ENCODE measurements at places on chromosomes 4 and X. TPM values are rescaled to one million over a fixed set of nuclear protein-coding genes. Genes with fewer than 3 reads are reported as not detected.

- DNase-seq, result no peak
- H3K27me3 ChIP-seq, result peaks cover 27% of the 10 kb centered on the region
- no peak overlapping the region for H3K27ac ChIP-seq
- H3K4me1 ChIP-seq, result no peaks in the 10 kb centered on the region
Measured at GRCh38 chr4:109914322-109914721, 1.6 kb downstream of the EGF start.

DNA sequence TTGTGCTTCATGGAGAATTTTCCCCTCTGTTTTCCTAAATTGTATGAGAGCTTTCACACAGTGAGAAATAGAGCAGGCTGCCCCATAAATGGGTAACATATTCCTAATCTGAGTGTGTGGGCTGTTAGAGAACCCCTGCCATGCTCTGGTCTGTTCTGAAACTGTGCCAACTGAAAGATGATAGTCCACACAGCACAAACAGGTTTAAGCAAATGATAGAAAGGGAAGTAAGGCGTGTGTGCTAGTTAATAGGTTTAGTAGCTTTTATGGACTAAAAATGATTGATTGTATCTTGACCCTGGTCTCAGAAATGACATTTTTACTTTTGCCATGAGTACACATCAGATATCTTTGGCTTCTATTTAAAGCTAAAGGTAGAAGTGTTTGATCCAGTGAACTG, 106.2 kb downstream of the PRRG1 start:
- DNase-seq, result no peak
- no peaks in the 10 kb centered on the region for H3K4me1 ChIP-seq
- H3K4me3 ChIP-seq, result no peak overlapping the region
- H3K27ac ChIP-seq, result no peak overlapping the region
- no peaks in the 10 kb centered on the region for H3K27me3 ChIP-seq

SMIM10 gene
- 0.21 TPM for total RNA-seq

IQSEC2 gene
- 0.10 TPM for total RNA-seq

DNA sequence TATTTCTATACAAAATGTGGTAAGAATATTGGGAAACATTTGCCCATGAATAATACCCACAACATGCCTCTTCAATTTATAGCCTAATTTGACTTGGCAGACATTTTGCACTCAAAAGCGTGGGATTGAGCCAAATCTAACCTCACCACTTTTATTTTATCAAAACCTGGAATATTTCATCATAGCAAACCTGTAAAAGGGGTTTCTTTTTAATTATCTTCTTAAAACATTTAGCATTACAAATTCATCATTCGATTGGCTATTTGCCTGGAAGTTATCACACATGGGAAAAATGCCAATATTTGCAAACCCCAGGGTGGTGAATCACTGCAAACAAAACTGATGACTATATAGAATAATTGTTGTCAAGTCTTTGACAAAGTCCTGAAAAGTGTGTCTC, 56.2 kb downstream of the VCX3B start:
- no peak for DNase-seq
- H3K36me3 ChIP-seq, result no peaks in the 10 kb centered on the region
- H3K4me1 ChIP-seq, result no peaks in the 10 kb centered on the region
- H3K27me3 ChIP-seq, result no peaks in the 10 kb centered on the region
- H3K4me3 ChIP-seq, result no peak overlapping the region

- H3K36me3 ChIP-seq, result no peaks in the 10 kb centered on the region
- DNase-seq, result no peak
- peaks cover 12% of the 10 kb centered on the region for H3K4me1 ChIP-seq
- no peak overlapping the region for H3K4me3 ChIP-seq
- H3K27me3 ChIP-seq, result no peaks in the 10 kb centered on the region
- no peak overlapping the region for H3K27ac ChIP-seq
Measured at GRCh38 chr4:75705198-75705977, 19.0 kb upstream of the USO1 start.

DNA sequence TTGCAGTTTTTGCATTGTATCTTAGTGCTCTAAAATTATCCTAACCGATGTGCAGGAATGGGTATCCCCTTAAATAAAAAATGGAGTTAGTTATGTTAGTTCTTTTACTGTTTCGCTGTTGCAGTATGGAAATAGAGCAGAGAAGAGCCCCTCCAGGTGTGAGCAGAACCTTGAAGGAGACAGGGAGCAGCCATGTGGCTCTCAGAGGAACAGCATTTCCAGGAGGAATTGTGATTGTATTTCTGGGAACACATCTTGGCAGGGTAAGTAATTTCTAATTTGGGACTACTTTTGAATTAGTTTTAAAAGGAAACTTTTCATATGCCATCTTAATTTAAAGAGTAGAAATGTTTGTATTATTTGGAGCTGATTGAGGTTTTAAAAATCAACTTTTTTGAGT, 5.3 kb upstream of the CCDC158 start:
- H3K27me3 ChIP-seq, result peaks cover 19% of the 10 kb centered on the region
- no peak overlapping the region for H3K4me3 ChIP-seq
- no peak for DNase-seq
- no peak overlapping the region for H3K27ac ChIP-seq
- H3K4me1 ChIP-seq, result peaks cover 5% of the 10 kb centered on the region

GPRASP3 gene
- 1.4 TPM for total RNA-seq

BST1 gene
- 1.0 TPM for total RNA-seq

NSDHL gene
- total RNA-seq, result 13.9 TPM

DNA sequence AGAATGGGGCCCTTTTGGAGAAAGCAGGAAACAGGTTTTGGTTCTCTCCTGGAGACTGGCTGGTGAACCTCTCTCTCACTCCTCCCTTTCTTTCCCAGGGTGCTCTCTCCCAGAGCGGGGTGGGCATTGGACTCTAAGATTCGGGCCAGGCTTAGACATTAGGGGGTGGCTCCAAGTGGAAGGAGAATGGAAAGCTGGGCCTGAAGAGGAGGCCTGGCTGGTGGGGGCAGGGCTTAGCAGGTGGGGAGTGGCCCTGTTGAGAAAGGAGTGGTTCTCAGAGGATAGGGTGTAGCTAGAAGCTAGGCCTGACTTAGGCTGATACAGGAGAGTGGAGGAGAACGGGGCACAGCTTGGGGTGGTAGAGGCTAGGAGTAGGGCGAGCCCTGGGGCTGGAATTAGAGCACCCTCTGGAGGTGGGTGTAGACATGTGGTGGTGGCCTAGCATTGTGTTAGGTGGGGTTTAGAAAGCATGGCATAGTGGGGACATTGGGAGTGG, 5.7 kb downstream of the PLP2 start:
- H3K27me3 ChIP-seq, result no peaks in the 10 kb centered on the region
- no peak overlapping the region for H3K4me3 ChIP-seq
- no peak overlapping the region for H3K27ac ChIP-seq
- H3K36me3 ChIP-seq, result peaks cover 49% of the 10 kb centered on the region
- H3K4me1 ChIP-seq, result peaks cover 51% of the 10 kb centered on the region
- DNase-seq, result no peak

GRCh38 chr4:169208516-169208915, 62.2 kb downstream of the SH3RF1 start:
- no peaks in the 10 kb centered on the region for H3K4me1 ChIP-seq
- H3K36me3 ChIP-seq, result no peaks in the 10 kb centered on the region
- H3K27me3 ChIP-seq, result peaks cover 2% of the 10 kb centered on the region
- H3K4me3 ChIP-seq, result no peak overlapping the region
- H3K27ac ChIP-seq, result no peak overlapping the region
- no peak for DNase-seq

TRO gene
- 0.74 TPM for total RNA-seq

- no peaks in the 10 kb centered on the region for H3K36me3 ChIP-seq
- no peak overlapping the region for H3K4me3 ChIP-seq
- H3K4me1 ChIP-seq, result no peaks in the 10 kb centered on the region
- DNase-seq, result no peak
- no peak overlapping the region for H3K27ac ChIP-seq
Measured at GRCh38 chrX:100695991-100696390, 35.9 kb downstream of the SYTL4 start.

DNA sequence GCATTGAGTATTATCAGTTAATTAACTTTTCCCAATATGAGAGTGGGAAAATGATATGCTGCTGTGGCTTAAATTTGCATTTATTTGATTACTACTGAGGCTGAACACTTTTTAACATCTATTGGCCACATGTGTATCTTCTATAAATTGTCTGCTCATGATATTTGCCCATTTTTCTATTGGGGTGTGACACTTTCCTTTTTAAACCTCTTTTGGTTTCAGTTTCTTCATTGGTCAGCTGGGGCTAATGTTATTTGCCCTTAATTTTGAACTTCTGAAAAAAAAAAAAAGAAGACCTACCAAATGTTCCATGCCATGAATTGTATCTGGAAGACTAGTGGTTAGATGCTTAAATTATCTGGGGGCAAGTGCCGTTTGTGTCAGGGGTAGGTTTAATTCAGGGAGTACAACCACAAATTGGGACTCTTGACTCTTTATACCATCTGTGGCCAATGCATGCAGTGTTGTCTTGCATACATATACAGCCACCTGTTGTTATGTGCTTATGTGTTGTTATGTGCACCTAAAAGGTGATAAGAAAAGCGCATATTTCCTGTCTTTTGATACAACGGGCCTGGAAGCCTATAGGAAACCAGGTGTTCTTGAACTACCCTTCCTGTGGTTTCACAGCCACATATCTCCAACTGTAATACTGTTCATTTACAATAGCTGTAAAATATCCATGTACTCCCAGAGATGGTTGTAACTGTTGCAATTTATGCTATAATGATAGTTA, 49.0 kb downstream of the SH2D1A start:
- peaks cover 34% of the 10 kb centered on the region for H3K4me1 ChIP-seq
- DNase-seq, result peak; percentile 12
- peaks cover 15% of the 10 kb centered on the region for H3K36me3 ChIP-seq
- no peaks in the 10 kb centered on the region for H3K27me3 ChIP-seq

- H3K27ac ChIP-seq, result no peak overlapping the region
- no peaks in the 10 kb centered on the region for H3K4me1 ChIP-seq
- H3K4me3 ChIP-seq, result no peak overlapping the region
- peaks cover 6% of the 10 kb centered on the region for H3K27me3 ChIP-seq
- no peaks in the 10 kb centered on the region for H3K36me3 ChIP-seq
- no peak for DNase-seq
Measured at GRCh38 chr4:1490011-1490653, 83.9 kb upstream of the NKX1-1 start.

GRCh38 chr4:67035501-67035900, 509.8 kb downstream of the CENPC start:
- H3K36me3 ChIP-seq, result no peaks in the 10 kb centered on the region
- no peaks in the 10 kb centered on the region for H3K27me3 ChIP-seq
- no peaks in the 10 kb centered on the region for H3K4me1 ChIP-seq
- no peak for DNase-seq
- no peak overlapping the region for H3K4me3 ChIP-seq

GRCh38 chr4:102735582-102735981, 25.2 kb downstream of the MANBA start:
- no peak overlapping the region for H3K4me3 ChIP-seq
- no peak for DNase-seq
- no peaks in the 10 kb centered on the region for H3K27me3 ChIP-seq
- peaks cover 23% of the 10 kb centered on the region for H3K4me1 ChIP-seq

- H3K27me3 ChIP-seq, result peaks cover 2% of the 10 kb centered on the region
- H3K36me3 ChIP-seq, result no peaks in the 10 kb centered on the region
- DNase-seq, result no peak
- no peak overlapping the region for H3K27ac ChIP-seq
- H3K4me3 ChIP-seq, result no peak overlapping the region
Measured at GRCh38 chrX:50107470-50107869, 93.3 kb downstream of the AKAP4 start.

CT45A2 gene
- total RNA-seq, result not detected

GRCh38 chr4:95092766-95093165, 335.0 kb downstream of the BMPR1B start:
- no peaks in the 10 kb centered on the region for H3K4me1 ChIP-seq
- no peaks in the 10 kb centered on the region for H3K36me3 ChIP-seq
- peaks cover 1% of the 10 kb centered on the region for H3K27me3 ChIP-seq
- no peak overlapping the region for H3K4me3 ChIP-seq
- H3K27ac ChIP-seq, result no peak overlapping the region
- DNase-seq, result no peak

DNA sequence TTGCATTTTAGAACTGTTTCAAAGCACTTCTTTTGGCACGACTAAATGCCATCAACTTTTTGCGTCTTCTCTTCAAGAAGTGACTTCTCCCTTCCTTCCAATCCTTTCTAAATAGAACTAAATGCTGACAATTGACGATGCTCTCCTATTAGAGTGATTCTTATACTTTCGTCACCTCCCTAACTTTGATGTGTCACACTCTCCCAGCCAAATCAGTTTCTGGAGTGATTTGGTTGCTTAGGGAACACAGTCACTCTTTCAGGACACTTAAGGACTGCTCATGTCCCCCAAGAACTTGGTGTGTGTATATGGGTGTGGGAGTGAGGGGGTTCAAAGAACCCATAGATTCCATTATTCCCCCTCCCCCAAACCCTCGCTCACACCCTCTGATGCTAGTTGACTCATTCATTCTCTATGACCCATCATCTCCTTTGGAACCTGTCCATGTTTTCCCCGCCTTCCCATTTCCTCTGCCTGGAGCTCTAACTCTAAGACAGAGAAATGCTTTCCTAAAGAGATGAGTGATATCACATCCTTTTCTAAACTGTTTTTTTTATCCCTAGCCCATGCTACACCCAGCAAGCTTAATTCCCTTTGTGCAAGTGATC, 26.8 kb upstream of the AREG start:
- no peak for DNase-seq
- no peaks in the 10 kb centered on the region for H3K36me3 ChIP-seq
- H3K4me3 ChIP-seq, result no peak overlapping the region
- H3K27ac ChIP-seq, result no peak overlapping the region
- peaks cover 1% of the 10 kb centered on the region for H3K27me3 ChIP-seq
- H3K4me1 ChIP-seq, result no peaks in the 10 kb centered on the region

- no peaks in the 10 kb centered on the region for H3K27me3 ChIP-seq
- H3K4me3 ChIP-seq, result no peak overlapping the region
- no peak overlapping the region for H3K27ac ChIP-seq
- H3K4me1 ChIP-seq, result no peaks in the 10 kb centered on the region
- DNase-seq, result no peak
Measured at GRCh38 chrX:98057176-98057575, 1173.5 kb downstream of the RPA4 start.

- no peak overlapping the region for H3K4me3 ChIP-seq
- H3K27ac ChIP-seq, result no peak overlapping the region
Measured at GRCh38 chrX:150167482-150168324, 195.4 kb upstream of the MAMLD1 start.

- no peak overlapping the region for H3K4me3 ChIP-seq
- no peaks in the 10 kb centered on the region for H3K4me1 ChIP-seq
- no peak overlapping the region for H3K27ac ChIP-seq
- no peaks in the 10 kb centered on the region for H3K27me3 ChIP-seq
- DNase-seq, result no peak
Measured at GRCh38 chr4:172083272-172083671, 270.1 kb downstream of the GALNTL6 start.

GRCh38 chr4:182736207-182736606, 181.0 kb downstream of the DCTD start:
- H3K4me3 ChIP-seq, result no peak overlapping the region
- no peaks in the 10 kb centered on the region for H3K4me1 ChIP-seq
- peaks cover 1% of the 10 kb centered on the region for H3K27me3 ChIP-seq
- H3K36me3 ChIP-seq, result no peaks in the 10 kb centered on the region

NALF2 gene
- 0.15 TPM for total RNA-seq

DNA sequence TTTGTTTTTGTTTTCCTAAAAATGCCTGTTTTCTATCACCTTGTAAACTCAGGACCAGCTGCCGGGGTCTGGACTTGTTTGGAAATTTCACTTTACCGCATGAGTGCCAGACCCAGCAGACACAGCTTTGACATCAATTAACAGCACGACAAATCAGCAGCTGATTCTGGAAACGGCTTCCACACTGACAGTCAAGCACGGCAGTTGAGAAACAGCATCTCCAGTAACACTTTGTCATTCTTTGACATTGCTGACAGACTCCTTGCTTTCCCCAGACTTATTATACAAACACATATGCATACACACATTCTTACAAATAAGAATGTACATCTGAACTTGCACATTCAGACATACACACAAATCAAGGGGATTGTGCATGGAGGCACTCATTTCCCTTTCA, 1017.6 kb upstream of the HS3ST1 start:
- DNase-seq, result no peak
- H3K27ac ChIP-seq, result no peak overlapping the region
- H3K4me1 ChIP-seq, result no peaks in the 10 kb centered on the region
- no peaks in the 10 kb centered on the region for H3K36me3 ChIP-seq
- H3K4me3 ChIP-seq, result no peak overlapping the region

Measured in activated CD4-positive, alpha-beta T cell treated with anti-CD3 and anti-CD28 coated beads, Interleukin-2, amount 10 ng/mL, durations not matched to agents 7 days and 5 days (primary cell).